Aorta (tissue), 5 donors: ENCODE measurements at places on chromosomes 12 and 14. TPM values are rescaled to one million over a fixed set of nuclear protein-coding genes. Genes with fewer than 3 reads are reported as not detected.

NRIP2 gene
- 8.1 TPM for total RNA-seq

SSTR1 gene
- total RNA-seq, result 1.0 TPM

DNA sequence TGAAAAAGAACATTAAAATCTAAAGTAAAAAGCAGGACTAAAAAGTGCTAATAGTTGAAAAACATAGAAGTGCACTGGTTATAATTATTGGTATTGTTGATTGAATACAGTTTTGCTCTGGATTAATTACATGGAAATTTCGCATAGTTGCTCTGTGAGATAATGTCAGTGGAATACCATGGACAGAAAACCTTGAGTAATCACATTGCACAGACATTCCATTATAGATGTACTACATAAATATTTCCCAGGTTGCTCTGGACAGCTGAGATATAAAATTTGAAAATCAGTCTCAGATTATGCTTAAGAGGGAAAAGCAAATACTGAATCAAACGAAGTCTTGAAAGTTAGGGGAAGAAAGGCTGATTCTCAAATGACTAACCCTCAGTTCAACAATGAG is 439.3 kb upstream of the FLRT2 start:
- H3K36me3 ChIP-seq, result no peaks in the 10 kb centered on the region
- H3K27me3 ChIP-seq, result no peaks in the 10 kb centered on the region
- no peaks in the 10 kb centered on the region for H3K4me1 ChIP-seq
- H3K27ac ChIP-seq, result no peak overlapping the region
- no peak for DNase-seq

DNA sequence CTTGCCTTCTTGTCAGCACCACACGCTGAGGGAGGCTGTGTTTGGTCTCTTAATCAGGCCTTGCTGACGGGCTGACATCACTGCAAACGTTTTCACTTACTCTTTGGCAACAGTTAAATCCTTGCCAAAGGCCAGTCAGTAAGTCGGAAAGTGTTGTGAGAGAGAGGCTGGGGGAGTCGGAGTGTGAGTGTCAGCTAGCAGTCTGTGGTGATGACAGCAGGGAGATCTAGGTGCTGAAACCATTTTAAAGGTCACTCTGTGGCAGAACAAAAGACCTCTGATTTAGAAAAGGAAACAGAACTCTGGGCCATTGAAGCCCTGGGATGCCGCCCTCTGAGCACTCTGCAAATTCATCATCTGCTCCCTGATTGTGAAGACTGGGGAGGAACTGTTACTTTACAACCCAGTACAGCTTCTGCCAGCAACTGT is 143.5 kb downstream of the PAX9 start:
- no peak overlapping the region for H3K4me3 ChIP-seq
- H3K36me3 ChIP-seq, result no peaks in the 10 kb centered on the region
- no peak for DNase-seq
- H3K27ac ChIP-seq, result no peak overlapping the region
- H3K4me1 ChIP-seq, result no peaks in the 10 kb centered on the region

GRCh38 chr14:31027847-31028246 is 1.7 kb upstream of the STRN3 start:
- no peaks in the 10 kb centered on the region for H3K36me3 ChIP-seq
- no peaks in the 10 kb centered on the region for H3K4me1 ChIP-seq
- DNase-seq, result no peak
- no peaks in the 10 kb centered on the region for H3K27me3 ChIP-seq

RNASE7 gene
- total RNA-seq, result not detected

DNA sequence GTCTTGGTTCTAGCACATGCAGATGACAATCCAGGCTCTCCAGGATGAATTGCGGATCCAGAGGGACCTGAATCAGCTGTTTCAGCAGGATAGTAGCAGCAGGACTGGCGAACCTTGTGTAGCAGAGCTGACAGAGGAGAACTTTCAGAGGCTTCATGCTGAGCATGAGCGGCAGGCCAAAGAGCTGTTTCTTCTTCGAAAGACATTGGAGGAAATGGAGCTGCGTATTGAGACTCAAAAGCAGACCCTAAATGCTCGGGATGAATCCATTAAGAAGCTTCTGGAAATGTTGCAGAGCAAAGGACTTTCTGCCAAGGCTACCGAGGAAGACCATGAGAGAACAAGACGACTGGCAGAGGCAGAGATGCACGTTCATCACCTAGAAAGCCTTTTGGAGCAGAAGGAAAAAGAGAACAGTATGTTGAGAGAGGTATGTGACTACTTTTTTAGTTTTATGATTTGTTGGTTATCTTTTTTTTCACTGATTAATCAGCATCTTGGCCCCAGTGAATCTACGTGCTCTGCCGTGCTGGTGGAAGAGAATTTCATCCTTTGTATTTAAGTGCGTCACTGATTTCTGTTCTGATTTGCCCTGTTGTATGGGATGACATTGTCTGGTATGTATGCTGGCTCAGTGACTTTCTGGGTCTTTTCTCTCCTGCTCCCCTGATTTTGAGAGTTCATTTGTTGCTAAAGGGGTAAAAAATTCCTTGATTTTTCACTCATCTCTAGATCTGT is 92.3 kb downstream of the ERC1 start:
- no peaks in the 10 kb centered on the region for H3K4me1 ChIP-seq
- H3K4me3 ChIP-seq, result no peak overlapping the region
- no peaks in the 10 kb centered on the region for H3K36me3 ChIP-seq
- no peak for DNase-seq

DLGAP5 gene
- total RNA-seq, result not detected

GRCh38 chr12:97404093-97404492 is 58.5 kb upstream of the RMST start:
- DNase-seq, result no peak
- H3K4me3 ChIP-seq, result no peak overlapping the region
- no peaks in the 10 kb centered on the region for H3K27me3 ChIP-seq
- no peaks in the 10 kb centered on the region for H3K4me1 ChIP-seq
- no peak overlapping the region for H3K27ac ChIP-seq
- H3K36me3 ChIP-seq, result no peaks in the 10 kb centered on the region

- H3K4me3 ChIP-seq, result no peak overlapping the region
- no peaks in the 10 kb centered on the region for H3K4me1 ChIP-seq
- no peak overlapping the region for H3K27ac ChIP-seq
- H3K27me3 ChIP-seq, result no peaks in the 10 kb centered on the region
These were observed 357.4 kb downstream of the TMEM117 start for GRCh38 chr12:44193281-44193680.

DNA sequence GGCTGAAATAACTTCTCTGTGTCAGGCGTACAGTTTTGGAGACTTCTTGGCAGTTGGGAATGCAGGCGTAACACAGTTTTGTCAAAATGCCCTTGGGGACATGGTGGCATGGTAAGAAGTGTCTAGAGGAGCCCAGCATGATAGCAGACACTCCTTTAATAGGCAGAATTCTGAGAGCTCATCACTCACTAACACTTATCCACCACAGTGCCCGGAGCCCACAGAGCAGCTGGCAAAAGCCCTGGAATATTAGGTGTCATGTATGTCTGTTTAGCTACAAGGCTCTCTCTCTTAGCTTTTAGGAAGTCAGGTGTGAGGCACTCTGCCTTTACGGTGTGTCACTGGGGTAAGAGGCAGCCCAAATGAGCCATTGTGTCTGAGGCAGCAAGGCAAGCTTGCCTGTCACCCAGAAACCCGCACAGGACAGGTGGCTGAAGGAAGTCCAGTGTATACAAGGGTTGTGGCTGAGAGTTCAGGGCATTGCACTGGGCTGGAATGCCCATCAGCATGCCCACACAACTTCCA is 96.3 kb downstream of the ESRRB start:
- no peak for DNase-seq
- no peaks in the 10 kb centered on the region for H3K36me3 ChIP-seq
- H3K4me1 ChIP-seq, result no peaks in the 10 kb centered on the region
- no peak overlapping the region for H3K27ac ChIP-seq
- no peak overlapping the region for H3K4me3 ChIP-seq
- H3K27me3 ChIP-seq, result no peaks in the 10 kb centered on the region

SPX gene
- not detected for total RNA-seq

DNA sequence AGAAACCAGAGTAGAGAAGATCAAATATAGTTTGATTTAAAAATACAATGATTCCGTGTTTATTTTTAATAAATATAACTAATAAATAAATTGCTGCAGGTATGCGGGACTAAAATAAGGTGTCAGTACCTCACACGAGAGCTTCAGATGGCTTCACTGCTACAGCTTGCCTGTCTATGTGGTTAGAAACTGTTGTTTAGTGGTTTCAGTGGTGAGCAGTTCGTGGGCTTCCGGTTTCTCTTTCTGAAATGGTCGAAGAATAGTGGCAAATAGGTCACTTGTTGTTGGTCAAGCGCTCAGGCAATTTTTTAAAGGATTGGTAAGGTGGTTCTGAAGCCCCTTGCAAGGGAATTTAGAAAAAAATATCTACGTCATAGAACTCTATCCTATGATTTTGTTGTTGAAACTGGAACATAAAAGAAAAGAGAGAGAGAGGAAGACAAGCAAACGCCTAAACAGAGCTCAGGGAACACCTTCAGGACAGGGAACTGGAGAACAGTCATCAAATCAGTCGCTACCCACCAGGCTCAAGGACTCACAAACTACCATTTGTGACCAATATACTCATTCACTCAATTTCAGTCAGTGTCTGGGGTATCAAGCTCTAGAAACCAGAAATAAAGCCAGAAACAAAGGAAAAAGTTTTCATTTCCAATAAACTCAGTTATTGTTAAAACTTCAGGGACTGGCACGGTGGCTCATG is 31.3 kb downstream of the GABARAPL1 start:
- H3K4me3 ChIP-seq, result no peak overlapping the region
- H3K27me3 ChIP-seq, result no peaks in the 10 kb centered on the region
- H3K4me1 ChIP-seq, result no peaks in the 10 kb centered on the region

GRCh38 chr12:42570076-42570475 is 19.5 kb downstream of the PRICKLE1 start:
- H3K36me3 ChIP-seq, result no peaks in the 10 kb centered on the region
- no peaks in the 10 kb centered on the region for H3K27me3 ChIP-seq
- H3K4me3 ChIP-seq, result no peak overlapping the region
- DNase-seq, result no peak

MGP gene
- 7,115 TPM for total RNA-seq

ZFP36L1 gene
- 388 TPM for total RNA-seq

NOVA1 gene
- 38.7 TPM for total RNA-seq

HCAR1 gene
- 0.13 TPM for total RNA-seq

LRIG3 gene
- 23.3 TPM for total RNA-seq

ABHD4 gene
- total RNA-seq, result 47.4 TPM

DNA sequence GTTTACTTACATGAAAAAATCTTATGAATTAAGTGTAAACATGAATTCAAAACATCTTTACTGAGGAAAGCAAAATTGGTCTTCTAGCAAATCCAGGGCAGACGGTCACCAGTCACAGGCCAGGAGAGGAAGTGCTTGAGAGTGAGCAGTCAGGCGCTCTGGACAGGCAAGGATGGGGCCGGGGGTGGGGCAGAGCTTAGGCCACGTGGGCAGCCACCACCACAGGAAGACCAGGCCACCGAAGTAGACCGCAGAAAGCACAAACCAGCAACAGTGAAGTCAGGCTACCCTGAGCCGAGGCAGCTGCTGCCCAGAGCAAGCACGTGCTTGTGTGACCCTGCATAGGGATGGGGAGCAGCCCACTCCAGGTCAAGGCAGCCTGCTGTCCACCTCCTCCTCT is 33.5 kb downstream of the SLC6A12 start:
- no peaks in the 10 kb centered on the region for H3K4me1 ChIP-seq
- DNase-seq, result no peak
- H3K27me3 ChIP-seq, result no peaks in the 10 kb centered on the region
- no peaks in the 10 kb centered on the region for H3K36me3 ChIP-seq
- no peak overlapping the region for H3K4me3 ChIP-seq
- no peak overlapping the region for H3K27ac ChIP-seq

GRCh38 chr12:48986720-48987291 is 8.7 kb downstream of the WNT1 start:
- DNase-seq, result no peak
- H3K4me3 ChIP-seq, result no peak overlapping the region
- no peaks in the 10 kb centered on the region for H3K4me1 ChIP-seq
- H3K27me3 ChIP-seq, result no peaks in the 10 kb centered on the region
